ENCODE measurements at places on chromosomes 7 and 10.

DNA sequence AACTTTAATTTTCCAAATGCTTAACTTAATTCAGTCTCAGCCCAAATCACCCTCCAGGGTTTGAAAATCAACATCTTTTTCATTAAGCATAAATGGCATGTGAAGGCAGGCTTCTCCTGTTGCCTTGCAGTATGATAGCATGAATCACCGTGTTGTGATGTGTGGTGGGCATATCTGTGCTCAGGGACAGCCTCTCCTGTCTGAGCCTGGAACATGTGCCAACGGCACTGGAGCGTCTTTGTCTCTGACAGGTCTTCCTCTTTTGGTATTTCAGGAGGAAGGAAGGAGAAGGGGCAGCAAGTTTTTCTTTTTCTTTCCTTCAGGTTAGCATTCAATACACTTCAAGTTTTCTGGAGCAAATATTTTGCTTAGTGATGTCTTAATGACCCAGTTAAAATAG, 57.6 kb downstream of the LRGUK start:
- no peak for DNase-seq

- DNase-seq = no peak
These were observed 831.1 kb upstream of the C7orf33 start for GRCh38 chr7:147759327-147759943.

DNA sequence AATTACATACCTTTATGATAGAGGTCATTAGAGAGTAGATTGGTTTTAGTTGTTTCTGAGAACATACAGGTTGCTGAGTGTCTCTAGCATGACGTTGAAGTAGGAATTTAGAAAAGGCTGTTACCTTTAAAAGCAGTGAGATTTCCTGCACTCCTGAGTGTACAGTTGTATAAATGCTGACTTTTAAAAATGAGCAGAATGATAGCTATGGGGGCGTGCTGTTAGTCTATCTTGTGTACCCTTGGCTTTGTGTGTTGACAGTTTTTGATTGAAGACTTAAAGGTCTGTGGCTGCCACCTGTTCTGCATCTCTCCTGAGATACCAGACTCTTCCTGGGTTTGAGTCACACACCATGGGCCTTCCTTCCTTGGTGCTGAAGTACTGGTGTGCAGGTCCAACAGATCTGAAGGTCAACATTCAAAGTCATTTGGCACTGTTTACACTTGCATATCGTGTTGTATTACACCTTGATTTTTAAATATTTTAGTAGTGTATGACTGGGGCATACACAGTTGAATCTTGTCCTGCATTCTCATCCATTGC, 23.8 kb downstream of the DNAJB6 start:
- no peak for DNase-seq

DNA sequence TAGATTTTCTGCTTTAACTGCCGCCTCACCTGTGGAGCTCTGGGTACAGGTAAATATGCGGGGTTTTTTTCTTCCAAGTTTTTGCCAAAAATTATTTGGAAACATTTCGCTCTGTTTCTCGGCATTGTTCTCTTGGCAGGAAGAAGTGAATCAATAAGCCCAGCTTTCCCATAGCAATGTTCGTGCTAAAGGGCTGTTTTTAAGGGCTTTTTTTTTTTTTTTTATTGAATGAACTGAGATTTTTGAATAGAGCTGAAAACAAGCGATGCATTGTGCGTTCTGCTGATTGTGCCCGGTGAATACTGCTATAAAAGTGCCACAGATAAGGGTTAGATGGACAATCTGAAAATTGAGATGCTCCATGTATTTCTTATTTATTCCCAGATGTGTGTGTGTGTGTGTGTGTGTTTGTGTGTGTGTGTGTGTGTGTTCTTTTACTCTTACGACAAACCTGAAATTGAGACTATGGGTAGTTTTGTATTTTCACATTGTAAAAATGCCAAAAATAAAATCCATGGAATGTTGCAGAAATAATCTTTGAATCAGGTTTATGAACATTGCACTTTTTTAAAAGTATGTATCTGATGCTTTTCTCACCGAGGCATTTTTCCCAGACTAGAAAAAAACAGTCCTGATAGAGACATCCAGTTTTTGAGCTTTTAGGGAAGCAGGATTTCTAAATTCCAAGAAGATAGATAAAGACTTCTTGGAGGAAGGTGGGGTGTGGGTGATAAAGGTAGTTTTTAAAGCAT, 30.5 kb downstream of the KIAA1217 start:
- no peak for DNase-seq

- peak; percentile 31 for DNase-seq
These were observed 604 bp downstream of the MXI1 start for GRCh38 chr10:110207805-110208613.

- no peak for DNase-seq
These were observed 33.1 kb downstream of the HBP1 start for GRCh38 chr7:107201795-107202450.

DNA sequence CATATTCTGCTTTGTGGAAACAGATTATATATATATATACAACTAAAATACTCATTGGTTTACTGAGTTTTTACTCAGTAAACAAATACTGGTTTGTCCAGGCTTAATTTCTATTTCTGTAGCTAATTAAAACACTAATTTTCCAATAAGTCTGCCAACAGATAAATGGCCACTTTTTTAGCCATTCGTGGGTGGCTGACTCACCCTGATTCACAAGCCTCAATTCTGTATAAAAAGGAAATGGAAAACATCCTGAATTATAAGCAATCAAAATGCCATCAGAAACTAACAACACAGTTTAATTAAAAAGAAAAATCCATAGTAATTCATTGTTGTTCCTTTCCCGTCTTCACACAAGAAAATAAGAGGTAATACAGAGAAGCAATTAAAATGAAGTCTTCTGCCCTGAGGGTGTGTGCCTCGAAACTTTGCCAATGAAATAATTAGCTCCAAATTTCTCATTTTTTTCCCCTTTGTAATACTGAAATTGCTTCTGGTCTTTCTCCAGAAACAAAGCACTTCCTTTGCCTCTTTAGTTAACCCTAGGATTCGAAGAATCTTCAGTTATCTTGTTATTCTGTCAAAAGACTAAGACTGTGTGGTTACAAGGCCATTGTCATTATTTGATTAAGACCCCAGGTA, 118.7 kb upstream of the PTN start:
- DNase-seq = no peak

DNA sequence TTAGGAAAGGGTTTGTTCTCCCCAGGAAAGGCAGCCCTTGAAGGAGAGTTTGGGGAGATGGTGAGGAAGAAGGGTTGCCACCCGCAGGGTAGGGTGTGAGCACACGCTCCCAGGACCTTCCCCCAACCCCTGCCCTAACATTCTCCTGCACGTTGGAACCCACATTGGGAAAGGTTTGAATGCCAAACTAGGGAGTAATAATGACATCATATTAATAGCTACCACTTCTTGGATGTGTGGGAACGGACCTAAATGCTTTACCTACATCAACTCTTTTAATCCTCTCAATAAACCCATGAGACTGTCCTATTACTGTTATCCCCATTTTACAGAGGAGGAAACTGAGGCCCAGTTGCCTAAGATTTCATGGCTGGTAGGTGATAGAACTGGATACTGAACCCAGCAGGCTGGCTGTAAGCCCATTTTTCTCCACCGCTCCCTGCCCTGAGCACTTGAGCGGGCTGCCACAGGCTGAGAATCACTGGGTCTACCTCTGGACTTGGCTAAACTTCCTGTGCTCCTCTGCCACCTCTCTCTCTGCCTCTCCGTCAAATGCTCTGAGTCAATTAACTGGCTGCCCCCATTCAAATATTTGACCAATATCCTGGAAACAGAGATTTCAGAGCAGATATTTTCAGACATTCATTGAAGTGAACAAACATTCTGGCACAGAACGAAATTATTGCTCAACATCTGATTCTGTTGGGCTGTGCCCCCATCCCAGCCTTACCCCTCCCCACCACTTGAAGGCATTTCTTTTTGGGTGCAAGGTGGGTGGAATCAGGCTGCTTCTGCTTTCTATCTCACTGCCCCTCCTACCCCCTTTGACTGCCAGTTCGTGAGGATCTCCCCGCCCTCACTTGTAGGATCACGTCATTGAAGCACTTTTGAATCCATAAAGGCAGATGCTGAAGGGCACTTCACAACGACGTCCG, 129.7 kb downstream of the C10orf105 start:
- no peak for DNase-seq

- DNase-seq = no peak
These were observed 87.4 kb upstream of the RNF148 start for GRCh38 chr7:122790132-122790531.

- DNase-seq = no peak
These were observed 614.2 kb upstream of the ADARB2 start for GRCh38 chr10:2351566-2351965.

- no peak for DNase-seq
These were observed 161.3 kb downstream of the KLF6 start for GRCh38 chr10:3623746-3624145.

- no peak for DNase-seq
These were observed 37.2 kb downstream of the CLEC2L start for GRCh38 chr7:139560678-139561077.

DNA sequence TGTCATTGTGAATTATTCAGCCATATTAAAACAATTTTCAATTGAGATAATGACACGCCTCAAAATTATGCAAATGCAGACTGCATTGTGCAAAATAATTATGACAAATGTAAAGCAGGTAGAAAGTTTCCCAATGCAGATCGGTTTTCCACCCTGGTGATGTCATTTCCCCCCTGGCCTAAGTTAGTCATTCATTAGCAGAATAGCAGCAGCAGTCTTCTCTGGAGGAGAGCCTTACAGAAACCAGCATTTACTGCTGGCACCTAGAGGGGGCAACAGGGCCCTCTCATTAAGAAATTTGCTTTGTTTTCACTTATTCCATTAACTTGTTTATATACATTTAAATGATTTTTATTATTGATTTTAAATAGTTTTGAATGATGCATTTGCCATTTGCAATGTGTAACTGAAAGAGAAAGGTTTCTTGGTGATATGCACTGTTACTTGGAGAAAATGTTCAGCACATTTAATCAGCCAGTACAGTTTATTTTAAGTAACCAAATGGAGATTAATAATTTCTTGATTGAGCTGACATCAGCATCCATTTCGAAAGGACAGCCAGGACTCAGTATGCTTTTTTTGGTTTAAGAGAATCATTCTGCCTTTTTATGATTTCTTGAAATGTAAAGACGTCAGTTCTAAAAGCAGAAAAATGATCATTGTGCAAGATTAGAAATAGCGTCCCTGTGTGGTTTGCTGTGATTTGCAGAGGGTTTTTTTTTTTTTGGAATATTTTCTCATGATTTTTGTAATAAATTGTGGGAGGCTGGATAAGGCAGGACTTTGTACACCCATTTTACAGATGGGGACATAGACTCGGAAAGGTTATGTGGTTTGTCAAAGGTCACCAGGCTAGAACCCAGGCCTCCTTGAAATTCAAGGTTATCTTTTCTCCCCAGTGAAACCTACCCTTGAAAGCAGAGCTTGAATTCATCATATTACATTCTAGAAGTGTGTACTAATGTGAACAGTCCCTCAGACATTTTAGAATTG, 3.5 kb downstream of the ARID5B start:
- peak; percentile 17 for DNase-seq

- DNase-seq = no peak
These were observed 573.8 kb downstream of the POM121L12 start for GRCh38 chr7:53609185-53609584.

DNA sequence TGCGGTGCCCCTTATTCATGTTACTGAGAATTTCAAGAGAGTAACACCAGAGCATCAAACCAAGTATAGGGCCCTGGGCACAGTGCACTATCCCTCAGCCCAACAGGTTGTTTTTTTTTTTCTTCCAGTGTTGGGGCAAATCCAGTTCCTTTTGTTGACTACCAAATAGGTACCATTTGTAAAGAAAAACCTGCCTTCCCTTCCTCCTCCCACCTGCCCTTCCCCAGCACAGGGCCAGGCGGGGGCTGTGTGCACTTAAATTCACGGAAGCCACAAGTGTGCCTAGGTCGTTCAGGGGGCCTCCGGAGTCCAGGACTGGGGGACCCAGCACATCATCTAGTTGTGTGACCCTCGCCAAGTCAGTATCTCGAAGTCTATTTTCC, 595 bp upstream of the SFXN4 start:
- DNase-seq = no peak

DNA sequence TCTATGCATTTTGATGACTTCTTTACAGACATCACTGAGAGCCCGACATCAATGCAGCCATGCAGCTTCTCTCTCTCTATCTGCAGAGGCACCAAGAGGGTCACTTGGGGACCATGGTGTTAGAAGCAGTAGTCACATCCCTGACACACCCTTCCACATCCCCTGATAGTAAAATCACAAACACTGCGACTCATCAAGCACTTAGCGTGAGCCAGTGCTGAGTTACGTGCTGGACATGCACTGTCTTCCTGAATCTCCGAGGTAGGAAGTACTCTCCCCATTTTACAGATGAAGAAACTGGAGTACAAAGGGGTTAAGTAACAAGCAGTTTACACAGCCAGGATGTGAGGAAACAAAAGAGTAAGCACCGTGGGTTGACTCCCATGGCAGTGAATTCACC, 109.2 kb downstream of the OSBPL3 start:
- no peak for DNase-seq

DNA sequence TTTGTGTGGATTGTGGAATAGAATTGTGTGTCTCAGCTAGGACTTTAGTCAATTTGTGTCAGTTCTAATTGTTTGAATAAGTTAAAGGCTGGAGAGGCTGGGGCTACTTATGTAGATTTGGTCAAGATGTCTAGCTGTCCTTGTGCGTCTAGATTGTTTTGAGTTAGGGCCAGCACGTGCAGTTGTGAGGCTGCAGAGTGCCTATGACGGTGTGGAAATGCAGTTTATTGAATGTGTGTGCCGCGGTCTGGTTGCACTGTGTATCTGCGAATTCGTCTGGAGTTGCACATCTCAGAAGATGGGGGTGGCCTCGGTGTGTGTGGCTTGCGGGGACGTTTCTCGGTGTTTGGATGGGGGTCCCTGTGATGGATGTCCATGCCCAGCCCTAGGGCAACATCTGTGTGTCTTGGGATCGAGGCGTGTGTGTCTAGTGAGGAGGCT, 10.2 kb downstream of the EMX2 start:
- DNase-seq = no peak

DNA sequence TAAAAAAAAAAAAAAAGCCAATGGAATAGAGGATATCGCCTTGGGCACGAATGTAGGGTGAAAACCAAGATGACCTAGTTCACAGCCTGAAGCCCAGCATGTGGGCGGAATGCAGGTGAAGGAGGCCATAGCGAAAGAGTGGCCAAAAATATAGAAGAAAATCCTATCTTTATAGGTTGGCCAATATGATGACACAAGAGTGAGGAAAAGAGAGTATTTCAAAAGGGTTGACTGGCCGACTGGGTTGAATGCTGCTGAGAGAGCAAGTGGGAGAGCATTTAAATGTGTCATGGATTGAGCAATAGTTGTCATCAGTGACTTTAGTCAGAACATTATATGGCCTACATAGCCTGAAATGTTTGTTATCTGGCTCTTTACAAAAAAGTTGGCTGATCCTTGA, 17.2 kb upstream of the GLI3 start:
- no peak for DNase-seq

DNA sequence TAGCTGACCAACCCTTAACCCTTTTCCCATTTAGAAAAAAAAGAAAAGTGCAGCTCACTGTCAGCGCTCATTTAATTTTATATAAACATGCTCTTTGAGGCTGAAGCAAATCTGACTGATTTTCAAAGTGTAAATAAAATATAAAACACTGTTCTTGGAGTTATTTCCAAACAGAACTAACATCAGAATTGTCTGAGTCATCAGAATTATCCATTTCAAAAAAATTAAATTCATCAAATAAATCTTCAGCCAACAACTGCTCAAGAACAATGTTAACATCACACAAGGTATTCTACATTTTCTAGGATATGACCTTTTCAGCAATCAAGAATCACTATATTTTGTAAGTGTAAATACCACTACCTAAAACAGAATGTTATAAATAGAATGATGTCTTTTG, 93.6 kb downstream of the MAGI2 start:
- DNase-seq = no peak

All from activated T-cell treated with anti-CD3 and anti-CD28 coated beads for 1 hour (primary cell).